Hindlimb muscle (tissue), 1 donor: ENCODE measurements at places on chromosomes 1 and 21.

DNA sequence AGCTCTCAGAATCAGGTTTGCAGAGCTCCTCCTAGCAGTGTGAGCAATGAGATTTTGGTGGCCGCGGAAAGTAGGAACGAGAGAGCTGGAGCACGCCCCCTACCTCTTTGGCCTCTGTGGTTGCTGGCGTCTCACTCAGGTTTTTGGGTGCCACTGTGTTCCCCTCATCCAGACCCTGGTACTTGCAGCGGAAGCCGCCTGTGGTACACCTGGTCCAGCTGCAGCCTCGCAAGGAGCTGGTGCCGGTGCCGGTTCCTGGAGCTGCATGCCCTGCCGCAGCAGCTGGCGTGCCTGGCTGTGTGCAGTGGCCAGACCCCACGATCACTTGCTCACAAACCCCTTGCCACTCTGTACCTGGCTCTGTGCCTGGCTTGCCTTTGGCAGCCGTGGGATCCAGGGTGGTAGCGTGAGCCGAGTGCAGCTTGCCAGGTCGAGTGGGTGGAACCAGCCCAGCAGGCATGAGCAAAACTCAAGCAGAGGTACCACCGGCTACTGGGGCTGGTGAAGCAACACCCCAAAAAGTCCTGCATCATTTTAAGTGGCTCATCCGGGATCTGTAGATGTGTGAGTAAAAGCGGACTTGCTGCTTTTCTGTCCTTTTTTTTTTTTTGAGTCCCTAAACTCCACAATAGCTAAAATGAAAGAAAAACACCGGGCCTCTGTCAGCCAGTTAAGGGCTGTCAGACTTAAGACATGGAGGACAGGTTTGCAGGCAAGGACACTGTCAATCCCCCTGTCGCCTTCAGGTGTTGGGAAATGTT, 844.9 kb downstream of the KCNT2 start:
- DNase-seq, result no peak

DNA sequence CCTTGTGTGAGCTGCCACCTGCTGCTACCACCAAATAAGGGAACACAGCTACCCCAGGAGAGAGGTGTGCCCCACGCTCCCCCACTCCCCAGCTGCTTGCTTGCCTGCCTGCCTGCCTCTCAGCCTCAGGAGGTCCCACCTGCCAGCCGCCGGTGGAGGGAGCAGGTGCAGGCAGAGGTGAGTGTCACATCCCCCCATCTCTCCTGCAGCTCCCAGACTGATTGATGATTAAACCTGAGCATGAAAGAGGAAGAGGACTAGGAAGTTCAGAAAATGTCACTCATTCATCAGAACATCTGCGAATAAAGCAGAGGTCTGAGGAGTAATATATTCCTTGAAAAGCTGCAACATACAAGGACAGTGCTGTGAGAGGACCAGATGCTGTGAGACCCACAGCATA, 58.6 kb upstream of the HIVEP3 start:
- no peak for DNase-seq

- DNase-seq, result peak; percentile 56
These were observed 264.4 kb downstream of the PTPRC start for GRCh38 chr1:198903203-198903602.

DNA sequence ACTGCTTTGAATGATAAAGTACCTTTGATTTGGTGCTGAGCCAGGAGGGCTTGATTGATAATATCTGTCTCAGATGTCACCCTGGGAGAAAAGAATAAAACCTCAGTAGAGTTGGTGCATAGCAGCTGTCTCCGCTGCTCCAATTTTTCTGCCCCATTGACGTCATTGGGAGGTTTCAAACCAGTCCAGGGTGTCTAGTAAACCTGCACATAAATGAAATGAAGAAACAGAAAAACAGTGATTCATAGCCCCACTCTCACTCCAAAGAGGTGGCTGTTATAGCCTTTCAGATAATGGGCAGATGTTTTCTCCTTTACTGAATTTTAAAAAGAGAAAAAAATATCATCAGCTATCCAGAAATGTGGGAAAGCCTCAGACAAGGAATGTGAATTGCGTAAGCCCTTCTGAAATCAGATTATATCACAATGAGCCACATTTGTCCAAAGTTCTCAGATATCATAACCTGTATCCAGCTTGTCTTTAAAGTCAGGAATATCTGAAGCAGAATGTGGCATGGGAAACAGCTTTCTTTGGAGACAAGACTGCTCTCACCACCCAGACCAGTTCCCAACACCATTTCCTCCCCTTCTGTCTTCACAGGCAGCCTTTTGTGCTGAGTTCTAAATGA, 351.3 kb upstream of the SGIP1 start:
- DNase-seq, result no peak

DNA sequence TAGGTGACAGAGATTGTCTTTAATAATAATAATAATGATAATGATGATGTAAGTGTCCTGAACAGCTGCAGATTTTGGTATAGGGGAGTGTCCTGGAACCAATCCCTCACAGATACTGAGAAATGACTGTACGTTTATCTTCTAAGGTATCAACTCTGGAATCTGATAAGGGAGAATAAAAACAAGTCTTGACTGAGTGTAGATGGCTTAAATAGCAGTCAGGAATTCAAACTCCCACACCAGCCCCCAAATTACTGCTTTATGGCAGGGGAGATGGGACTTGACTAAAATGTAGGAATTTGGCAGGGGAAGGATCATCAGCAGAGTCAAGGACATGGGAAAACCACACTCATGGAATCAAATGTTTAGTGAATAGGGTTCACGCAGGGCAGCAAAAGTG, 6.1 kb upstream of the VHLL start:
- DNase-seq, result no peak
